ENCODE measurements at places on chromosomes 5 and 9.

- no peak for DNase-seq
Measured at GRCh38 chr5:124056991-124057723, 545.2 kb downstream of the CSNK1G3 start.

GRCh38 chr9:127116088-127116726 lies 6.2 kb downstream of the ANGPTL2 start:
- no peak for DNase-seq

DNA sequence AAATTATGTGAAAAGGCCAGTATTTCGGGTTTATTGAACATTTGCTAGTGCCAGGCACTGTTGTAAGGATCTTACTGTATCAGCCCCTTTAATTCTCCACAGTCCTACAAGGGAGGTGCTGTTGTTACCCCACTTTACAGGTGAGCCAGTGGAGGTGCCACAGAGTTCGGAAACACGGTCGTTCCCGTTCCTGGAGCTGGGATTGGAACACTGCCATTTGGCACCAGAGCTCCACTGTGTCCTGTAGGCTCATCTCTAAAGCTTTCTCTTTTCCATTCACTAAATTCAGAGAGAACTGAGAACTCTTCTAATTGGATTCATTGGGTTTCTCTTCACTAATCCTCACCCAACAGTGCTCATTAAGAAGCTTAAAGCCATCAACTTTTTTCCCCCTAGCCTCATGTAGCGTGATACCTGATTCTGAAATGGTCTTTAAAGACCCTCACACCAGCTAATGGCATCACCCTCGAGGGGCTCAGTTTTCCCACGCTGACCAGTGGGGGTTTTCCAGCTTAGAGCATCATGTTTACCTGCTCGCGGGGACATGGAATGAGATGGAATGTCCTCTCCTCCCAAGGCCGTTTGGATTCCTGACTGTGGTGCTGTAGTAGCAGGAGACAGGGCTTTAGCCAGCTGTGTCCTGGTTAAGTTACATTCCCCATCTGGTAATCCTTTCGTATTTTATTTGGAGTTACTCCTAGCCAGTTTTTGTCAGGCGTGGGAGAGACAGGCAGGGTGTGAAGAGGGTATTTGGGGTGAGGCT lies 5.8 kb downstream of the ERGIC1 start:
- DNase-seq = no peak

DNA sequence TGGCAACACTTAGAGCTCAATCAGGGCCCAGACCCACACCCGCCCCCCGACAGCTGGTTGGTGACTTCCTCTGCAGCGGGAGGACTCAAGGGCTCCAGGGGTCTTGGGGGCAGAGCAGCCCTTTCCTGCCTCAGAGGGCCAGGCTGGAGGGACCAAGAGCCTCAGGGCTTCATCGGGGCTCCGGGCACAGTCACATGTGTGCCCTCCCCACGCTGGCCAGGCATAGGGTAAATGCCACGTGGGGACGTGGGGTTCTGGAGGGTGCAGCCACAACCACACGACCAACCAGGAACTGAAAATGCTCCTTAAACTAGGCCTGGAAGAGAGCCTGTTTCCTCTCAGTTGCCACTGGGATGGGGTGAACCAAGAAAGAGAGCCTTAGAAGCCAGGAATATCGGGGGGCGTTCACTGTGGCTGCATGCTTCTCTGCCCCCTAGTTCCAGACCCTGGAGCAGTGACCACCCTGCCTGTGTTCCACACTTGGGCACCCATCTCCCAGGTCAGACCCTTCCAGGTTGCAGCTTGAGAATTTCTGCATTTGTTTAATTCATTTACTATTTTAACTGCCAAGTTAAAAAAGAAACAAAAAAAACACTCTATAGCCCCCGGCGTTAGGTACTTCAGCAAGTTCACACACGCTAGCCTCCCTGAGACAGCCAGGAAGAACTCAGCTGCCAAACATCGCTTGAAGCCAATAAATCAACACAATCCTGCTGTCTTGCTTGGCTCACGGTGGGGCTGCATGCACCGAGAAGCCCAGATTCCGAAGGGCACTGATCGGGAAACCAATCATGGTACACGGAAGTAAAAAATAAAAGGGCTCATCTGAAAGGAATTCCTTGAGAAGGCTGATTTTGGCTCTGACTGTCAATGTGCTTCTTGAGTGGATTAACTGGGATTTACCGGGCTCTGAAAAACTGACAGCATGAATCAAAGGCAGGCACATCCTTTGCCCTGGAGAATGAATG lies 56.1 kb upstream of the PHYKPL start:
- no peak for DNase-seq

GRCh38 chr5:128424646-128425045 lies 113.4 kb downstream of the FBN2 start:
- no peak for DNase-seq

All from activated CD4-positive, CD25-positive, alpha-beta regulatory T cell treated with anti-CD3 and anti-CD28 coated beads, Interleukin-2, amount 50 U/mL, for 72 hours (primary cell).